ENCODE measurements at places on chromosomes 7 and 10.

- no peak for DNase-seq
Observed at GRCh38 chr10:24132741-24133140, 76.2 kb upstream of the KIAA1217 start.

- DNase-seq, result no peak
Observed at GRCh38 chr10:100748231-100749058, 3.1 kb downstream of the PAX2 start.

DNA sequence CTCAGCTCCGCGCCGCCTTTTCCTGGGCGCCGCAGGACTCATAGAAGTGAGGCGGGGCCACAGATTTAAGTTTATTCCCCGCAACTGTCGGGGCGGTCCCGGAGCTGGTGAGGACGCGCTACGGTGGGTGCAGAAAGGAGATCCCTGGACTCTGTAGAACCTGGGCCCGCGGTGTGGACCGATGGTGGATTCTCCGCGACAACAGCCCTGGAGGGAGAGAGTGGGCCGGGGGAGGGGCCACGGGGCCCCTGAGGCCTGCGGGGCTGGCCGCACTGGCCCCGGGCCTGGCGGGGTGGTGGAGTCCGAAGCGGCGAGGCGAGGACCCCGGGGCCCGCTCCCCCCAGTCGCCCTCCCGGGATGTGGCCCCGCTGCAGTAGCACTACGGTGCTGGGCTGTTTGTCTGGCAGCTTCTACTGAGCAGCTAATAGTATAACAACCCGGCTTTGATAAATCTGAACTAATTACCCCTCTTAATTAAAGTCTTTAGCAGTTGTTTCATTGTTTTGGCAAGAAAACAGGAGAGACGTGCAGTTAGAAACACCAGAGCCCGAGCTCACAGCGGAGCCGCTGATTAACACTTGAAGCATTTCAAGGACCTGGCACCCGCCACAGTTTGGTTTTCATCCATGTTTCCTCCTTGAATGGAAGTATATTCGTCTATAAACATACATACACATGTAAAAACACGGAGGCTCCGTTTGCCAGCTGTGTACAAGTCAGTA, 4.2 kb downstream of the FEZF1 start:
- DNase-seq, result peak; percentile 17

GRCh38 chr10:78596556-78596955, 472.2 kb upstream of the ZMIZ1 start:
- no peak for DNase-seq

DNA sequence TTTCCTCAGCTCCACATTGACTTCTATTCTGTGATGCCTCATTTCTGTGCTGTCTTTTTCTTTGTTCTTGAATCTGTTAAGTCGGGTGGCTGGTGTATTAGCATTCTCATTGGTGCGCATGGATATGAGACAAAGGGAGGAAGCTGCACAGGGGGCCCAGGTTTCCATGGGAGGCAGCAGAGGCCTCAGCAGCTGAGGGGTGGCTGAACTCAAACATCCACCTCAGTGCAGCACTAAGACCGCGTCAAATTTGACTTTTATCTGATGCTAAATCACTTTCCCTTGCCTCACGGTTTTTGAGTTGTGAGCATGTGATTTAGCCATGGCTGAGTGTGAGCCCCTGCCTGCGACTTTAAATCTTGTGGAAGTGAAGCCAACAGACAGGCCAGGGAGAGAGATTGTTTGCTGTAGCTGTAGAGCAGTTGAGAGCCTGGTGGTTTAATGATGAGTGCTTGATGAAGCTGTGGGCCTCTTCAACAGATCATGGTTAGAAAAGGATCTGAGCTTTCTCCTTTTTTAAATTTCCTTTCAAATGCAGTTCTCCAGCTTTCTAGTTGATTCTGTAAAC, 193.3 kb upstream of the ZNF804B start:
- DNase-seq, result no peak

- DNase-seq, result no peak
Observed at GRCh38 chr7:151006590-151007300, 15.9 kb downstream of the NOS3 start.

Data from NCI-H1092 (cell line).